GM04504 (cell line): ENCODE measurements at places on chromosomes 13 and 19.

DNA sequence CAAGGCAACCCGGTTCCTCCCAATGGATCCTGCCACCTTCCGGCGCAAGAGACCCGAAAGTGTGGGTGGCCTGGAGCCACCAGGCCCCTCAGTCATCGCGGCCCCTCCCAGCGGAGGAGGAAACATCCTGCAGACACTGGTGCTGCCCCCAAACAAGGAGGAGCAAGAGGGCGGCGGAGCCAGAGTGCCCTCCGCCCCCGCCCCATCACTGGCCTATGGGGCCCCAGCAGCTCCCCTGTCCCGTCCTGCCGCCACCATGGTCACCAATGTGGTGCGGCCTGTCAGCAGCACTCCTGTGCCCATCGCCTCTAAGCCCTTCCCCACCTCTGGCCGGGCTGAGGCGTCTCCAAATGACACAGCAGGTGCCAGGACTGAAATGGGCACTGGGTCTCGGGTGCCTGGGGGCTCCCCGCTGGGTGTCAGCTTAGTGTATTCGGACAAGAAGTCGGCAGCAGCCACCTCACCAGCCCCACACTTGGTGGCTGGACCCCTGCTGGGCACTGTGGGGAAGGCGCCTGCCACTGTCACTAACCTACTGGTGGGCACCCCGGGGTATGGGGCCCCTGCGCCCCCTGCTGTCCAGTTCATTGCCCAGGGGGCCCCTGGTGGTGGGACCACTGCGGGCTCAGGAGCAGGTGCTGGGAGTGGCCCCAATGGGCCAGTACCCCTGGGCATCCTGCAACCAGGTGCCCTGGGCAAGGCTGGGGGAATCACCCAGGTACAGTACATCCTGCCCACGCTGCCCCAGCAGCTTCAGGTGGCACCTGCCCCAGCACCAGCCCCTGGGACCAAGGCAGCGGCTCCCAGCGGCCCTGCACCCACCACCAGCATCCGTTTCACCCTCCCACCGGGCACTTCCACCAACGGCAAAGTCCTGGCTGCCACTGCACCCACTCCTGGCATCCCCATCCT lies 11.2 kb upstream of the PRR19 start:
- DNase-seq, result no peak

DNA sequence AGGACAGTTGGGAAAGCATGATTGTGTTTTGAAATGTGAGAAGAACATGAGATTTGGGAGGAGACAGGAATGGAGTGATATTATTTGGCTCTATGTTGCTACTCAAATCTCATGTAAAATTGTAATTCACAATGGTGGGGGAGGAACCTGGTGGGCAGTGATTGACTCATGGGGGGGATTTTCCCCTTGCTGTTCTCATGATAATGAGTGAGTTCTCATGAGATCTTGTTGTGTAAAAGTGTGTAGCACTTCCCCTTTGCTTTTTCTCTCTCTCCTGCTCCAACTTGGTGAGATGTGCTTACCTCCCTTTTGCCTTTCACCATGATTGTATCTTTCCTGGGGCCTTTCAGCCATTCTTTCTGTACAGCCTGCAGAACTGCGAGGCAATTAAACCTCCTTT lies 1261.0 kb upstream of the ATXN8OS start:
- no peak for DNase-seq

GRCh38 chr19:35090506-35091214 lies 25.0 kb upstream of the FXYD3 start:
- peak; percentile 27 for DNase-seq

GRCh38 chr13:100209857-100210825 lies 121.2 kb downstream of the PCCA start:
- DNase-seq, result peak; percentile 29

GRCh38 chr13:51158880-51159518 lies 47.9 kb upstream of the C13orf42 start:
- peak; percentile 2 for DNase-seq
